ENCODE measurements at places on chromosomes 13 and 19.

GRCh38 chr13:45873491-45874325 is 22.2 kb upstream of the SIAH3 start:
- DNase-seq: no peak

GRCh38 chr13:102191951-102192502 is 209.8 kb downstream of the FGF14 start:
- DNase-seq: no peak

DNA sequence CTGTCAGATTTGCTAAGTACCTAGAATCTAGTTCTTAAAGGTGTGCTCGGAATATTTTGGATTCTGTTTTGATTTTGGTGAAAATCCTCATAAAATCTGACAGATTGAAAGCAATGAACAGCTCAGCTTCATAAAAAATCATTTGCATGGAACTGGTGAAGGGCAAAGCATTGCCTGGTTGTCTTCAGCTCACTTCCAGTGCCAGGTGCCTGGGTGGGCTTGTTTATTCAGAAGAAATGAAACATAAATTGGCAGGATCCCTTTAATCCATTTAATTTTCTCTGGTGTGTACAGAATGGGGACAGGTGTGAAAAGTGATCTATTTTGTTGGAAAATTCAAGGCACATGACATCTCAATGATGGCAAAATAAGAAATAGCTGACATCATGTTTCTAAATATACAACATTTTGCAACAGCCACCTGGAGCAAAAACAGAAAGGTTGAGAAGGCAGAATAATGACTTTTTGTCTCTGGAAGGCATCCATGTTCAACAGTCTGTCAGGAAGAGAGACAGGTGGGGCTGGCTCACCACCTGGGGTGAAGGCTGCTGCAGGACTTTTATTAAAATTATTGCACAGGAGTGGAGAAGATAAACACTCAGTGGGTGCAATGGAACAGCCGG is 52.2 kb downstream of the RFC3 start:
- DNase-seq: no peak

DNA sequence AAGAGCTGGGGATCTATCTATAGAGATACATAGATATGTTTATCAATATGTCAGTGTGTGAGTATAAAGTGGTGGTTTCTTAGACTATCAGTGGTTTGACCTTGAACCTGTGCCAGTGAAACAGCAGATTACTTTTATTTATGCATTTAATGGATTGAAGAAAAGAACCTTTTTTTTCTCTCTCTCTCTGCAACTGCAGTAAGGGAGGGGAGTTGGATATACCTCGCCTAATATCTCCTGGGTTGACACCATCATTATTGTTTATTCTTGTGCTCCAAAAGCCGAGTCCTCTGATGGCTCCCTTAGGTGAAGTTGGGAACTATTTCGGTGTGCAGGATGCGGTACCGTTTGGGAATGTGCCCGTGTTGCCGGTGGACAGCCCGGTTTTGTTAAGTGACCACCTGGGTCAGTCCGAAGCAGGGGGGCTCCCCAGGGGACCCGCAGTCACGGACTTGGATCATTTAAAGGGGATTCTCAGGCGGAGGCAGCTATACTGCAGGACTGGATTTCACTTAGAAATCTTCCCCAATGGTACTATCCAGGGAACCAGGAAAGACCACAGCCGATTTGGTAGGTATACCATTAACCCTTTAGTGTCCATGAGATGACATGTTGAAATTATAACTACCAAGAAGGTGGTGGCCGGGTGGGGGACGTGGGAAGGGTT is 880 bp downstream of the FGF9 start:
- no peak for DNase-seq

- DNase-seq: peak; percentile 92
These were observed at the start of gene ERCC1 for GRCh38 chr19:45423589-45424190. ERCC1 (minus strand) TSS chr19:45423917; CDS start chr19:45423374, 543 bp downstream.

GRCh38 chr13:49466292-49466838 is 22.3 kb downstream of the SETDB2 start:
- DNase-seq: no peak

DNA sequence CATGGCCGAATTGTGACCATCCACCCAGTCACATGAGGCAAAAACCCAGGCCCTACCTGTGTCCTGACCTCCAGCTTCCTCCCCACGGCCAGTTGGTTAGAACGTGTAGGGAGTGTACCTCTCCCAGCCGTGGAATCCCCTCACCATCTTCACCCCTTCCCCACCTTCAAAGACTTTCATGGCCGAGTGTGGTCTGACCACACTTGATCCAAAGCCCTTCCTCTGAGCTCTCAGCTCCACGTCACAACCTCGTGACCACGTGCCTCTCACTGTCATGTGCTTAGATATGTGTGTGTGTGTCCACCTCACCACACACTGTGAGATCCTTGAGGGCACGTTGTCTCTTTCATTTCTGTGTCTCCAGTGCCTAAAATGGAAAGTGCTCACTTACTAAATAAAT is 48.6 kb upstream of the UBE2L5 start:
- DNase-seq: no peak

GRCh38 chr19:16736709-16737108 is 17.1 kb downstream of the NWD1 start:
- no peak for DNase-seq

GRCh38 chr19:40605216-40605971 is 4.2 kb downstream of the LTBP4 start:
- no peak for DNase-seq

- peak; percentile 40 for DNase-seq
These were observed 39.5 kb downstream of the DHRS12 start for GRCh38 chr13:51764184-51765141.

GRCh38 chr13:31236211-31236786 is 36.5 kb downstream of the B3GLCT start:
- DNase-seq: no peak

- no peak for DNase-seq
These were observed 3.5 kb downstream of the SPINT2 start for GRCh38 chr19:38267761-38268483.

- no peak for DNase-seq
These were observed 1531.7 kb upstream of the SPRY2 start for GRCh38 chr13:81872581-81872980.

DNA sequence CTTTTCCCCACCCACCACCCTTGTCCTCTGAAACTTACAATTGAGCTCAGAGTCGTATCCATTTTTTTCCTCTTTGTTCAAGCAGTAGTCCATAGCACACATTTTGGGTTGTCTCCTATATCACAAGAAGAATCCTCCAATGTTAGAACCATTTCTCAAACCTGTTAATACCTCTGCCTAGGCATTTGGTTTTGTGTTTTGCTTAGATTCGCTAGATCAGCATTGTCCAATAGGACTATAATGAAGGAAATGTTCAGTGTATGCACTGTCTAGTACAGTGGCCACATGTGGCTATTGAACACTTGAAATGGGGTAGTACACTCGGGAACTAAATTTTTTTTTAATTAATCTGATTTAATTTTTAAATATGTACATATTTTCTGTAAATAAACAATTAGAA is 12.6 kb downstream of the DPY19L3 start:
- no peak for DNase-seq

DNA sequence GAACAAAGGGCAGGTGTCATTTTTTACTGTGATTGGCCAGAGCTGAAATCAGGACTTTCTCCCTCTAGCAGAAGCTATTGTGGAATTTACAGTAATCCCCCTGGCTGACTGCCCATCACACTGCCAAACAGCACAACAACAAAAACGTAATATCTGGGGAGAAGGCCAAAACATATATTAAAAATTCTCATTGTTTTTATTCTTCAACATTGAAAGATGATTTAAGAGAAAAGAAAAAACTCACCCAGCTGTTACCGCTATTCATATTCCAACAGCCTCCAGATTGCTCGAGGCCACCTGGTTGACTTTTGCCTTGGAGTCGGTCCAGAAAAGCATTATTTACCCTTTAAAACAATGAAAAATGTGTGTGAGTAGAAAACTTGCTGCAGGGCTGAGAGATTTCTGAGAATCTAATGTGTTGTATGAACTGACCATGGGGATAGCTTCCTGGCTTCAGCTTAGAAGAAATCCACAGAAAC is 97.2 kb downstream of the EPSTI1 start:
- no peak for DNase-seq

DNA sequence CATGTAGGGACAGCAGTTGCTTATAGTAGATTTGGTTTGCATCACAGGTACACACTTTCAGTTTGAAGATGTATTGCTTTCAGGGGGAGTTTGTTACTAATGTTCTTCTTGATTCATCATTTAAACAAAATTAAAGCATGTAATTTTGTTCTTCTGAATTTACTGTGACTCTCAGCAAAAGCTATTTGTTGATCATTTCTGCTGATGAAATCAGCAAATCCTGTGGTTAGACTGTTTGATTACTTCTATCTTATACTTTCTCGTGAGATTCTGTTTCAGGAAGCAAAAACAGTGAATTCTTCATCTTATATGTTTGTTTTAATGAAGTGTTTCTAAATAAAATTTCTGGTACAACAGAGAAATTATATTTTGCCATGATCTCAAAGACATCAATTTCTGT is 497.6 kb downstream of the GPC6 start:
- DNase-seq: no peak

DNA sequence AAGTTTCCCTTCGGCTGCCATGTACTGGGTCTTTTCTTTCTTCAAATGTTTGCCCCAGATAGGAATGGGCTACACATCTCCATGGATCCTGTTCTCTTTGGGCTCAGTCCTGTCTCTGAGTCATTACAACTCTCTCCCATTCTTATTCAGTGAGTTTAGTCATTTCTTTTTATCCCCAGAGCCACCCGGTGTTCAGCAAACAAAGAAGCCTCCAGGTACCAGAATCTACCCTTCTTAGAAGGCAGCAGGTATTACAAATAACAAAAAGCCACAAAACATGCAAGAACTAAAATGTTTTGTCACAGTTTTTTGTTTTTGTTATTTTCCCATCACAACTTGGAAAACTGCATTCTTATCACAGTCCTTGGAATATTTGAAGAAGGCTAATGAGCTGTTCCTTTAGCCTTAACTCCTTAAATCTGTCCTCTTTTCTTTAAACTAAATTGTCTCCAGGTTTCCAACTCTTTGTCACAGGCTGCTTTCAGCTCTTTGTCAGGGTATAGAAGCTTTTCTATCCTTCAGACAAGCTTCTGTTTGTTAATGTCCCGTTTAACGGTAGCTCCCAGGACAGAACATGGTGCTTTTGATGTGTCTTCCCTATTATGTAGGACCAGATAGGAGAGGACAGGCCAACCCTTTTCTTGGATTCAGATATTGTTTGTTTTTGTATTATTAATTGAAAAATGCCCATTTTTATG is 215.5 kb upstream of the HTR2A start:
- DNase-seq: no peak

- DNase-seq: no peak
These were observed 10.1 kb downstream of the OPA3 start for GRCh38 chr19:45574526-45574925.

GRCh38 chr13:61214551-61214950 is 201.1 kb downstream of the PCDH20 start:
- no peak for DNase-seq

DNA sequence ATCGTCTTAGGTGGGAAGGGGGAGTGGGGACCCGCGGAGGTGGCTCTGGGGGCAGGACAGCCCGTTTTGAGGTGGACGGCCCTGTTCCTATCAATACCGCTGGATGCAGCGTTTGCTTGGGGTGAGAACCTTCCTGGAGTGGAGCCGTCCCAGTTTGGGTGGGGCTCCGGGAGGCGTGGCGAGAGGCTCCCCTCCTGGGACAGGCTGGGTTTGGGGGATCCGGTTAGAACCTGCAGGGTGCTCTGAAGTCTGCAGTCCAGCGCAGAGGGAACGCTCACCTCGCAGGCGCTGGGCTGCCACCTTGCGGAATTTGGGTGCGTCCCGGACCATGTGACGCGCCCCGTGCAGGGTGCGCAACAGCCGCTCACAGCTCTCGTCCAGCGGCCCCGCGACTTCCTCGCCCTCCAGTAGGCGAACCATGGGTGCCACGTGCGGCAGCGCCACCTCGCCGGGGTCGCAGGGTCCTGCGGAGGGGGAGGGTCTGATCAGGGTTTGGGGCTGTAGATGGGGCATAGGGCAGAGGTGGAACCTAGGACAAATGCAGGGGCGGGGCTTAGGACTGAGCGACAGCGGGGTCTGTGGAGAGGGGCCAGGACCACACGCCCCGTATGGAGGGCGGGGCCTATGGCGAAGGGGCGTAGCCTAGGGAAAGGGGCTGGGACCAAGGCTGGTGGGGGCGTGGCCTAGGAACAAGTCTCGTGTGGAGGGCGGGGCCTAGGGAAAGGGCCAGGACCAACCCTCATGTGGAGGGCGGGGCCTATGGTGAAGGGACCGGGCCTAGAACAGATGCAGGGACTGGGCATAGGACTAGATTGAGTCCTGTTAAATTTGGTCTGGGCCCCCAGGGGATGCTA is 13.8 kb downstream of the SH2D3A start:
- no peak for DNase-seq

DNA sequence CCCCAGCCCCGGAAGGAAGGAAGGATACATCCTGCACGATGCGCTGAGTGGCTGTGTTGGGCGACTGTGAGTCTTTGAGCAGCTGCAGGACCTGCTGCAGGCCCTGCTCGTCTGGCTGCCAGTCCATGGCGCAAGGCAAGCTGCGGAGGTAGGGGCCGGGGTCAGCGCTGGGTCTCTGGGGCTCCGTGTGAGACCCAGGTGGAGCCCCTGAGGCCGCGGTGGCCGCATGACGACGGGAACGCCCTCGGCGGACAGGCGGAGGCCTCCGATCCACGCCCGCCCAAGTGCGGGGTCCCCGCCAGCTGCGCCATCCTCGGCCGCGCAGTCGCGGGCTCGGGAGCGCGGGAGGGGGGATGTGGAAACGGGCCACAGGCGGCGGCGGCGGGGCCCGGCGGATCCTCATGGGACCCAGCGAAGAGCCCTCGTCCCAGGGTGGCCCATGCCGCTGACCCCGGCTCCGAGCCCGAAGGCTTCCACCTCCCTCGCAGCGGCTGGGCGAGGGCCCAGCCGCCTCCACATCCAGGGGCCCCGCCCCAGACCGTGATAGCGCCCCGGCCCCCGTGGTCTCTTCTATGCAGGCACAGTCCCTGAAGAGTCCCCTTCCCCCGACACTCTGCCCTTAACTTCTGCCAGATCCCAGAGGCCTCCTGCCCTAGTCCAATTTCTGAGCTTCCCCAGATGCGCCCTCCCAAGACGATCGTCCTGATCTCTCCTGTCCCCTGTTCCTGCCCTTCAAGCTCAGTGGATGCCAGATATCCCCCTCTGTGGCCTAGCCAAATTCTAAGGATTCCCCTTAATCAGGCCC is 2.7 kb downstream of the TNPO2 start:
- no peak for DNase-seq

DNA sequence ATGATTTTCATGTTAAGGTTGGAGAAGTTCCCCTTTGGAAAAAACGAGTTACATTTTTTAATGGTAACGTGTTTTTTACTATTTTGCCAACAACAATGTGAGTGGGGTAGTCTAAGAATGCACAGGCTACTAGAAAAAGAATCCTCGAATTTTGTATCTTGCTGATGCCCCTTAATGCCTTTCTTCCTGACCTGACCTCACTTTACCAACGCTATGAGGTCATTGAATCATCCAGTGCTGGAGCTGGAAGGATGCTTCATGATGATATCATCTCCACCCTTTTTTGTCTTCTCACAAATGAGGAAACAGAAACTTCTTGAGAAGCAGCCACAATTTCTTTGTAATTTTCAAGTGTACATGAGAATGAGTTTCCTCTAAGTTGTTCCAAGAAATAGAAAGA is 8.2 kb upstream of the UBL3 start:
- no peak for DNase-seq
